ENCODE measurements at places on chromosomes 12 and 14.

GRCh38 chr12:11748903-11749302 lies 99.4 kb downstream of the ETV6 start:
- no peak for DNase-seq

GRCh38 chr12:132355742-132356681 lies 26.6 kb upstream of the GALNT9 start:
- DNase-seq, result no peak

DNA sequence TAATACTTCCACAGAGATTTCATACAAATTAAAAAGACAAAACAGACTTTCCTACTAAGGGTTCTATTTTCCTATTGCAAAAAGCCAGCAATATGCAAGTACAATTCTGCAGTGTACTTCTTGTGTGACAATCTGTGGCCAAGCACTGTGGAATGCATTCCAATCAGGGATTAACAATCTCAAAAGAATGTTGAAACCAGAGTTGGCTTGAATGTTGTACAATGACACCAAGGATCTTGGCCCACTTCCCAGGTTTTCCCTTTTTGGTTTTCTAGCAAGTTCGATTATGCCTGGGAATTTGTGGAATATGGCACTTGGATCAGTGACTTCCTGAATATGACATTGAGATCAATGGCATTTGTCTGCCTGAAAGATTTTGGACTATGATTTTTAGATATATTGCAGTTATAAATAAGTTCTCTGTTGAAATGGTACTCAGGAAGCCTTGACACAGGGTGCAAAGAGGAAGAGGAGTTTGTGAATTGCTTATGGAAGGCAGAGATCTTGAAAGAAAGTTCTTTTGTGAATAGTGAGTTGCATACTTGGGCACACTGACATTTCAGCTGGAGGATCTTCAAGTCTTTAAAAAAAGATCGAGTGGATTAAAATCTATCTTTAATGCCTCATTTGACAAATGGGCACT lies 81.4 kb upstream of the FERMT2 start:
- DNase-seq, result no peak

- no peak for DNase-seq
Observed at GRCh38 chr14:106422066-106422465, 895.7 kb downstream of the TMEM121 start.

DNA sequence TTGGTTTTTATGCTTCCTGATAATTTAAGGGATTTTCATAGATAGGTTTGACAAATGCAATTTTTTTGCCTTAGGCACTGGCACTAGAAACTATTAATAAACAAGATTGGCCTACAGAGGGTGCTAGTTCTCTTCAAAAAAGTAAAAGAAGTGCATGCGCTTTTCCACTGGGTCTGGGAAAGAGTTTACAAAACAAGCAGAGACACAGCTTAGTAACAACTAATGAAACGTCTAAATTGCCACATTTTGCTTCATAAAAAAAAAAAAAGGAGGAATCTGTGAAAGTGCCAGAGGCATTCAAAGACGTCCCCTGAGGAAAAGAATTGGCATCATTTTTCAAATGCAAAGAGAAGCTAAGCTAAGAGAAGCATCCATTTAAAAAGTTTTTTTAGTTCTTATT lies 58.3 kb upstream of the EEA1 start:
- DNase-seq, result no peak

DNA sequence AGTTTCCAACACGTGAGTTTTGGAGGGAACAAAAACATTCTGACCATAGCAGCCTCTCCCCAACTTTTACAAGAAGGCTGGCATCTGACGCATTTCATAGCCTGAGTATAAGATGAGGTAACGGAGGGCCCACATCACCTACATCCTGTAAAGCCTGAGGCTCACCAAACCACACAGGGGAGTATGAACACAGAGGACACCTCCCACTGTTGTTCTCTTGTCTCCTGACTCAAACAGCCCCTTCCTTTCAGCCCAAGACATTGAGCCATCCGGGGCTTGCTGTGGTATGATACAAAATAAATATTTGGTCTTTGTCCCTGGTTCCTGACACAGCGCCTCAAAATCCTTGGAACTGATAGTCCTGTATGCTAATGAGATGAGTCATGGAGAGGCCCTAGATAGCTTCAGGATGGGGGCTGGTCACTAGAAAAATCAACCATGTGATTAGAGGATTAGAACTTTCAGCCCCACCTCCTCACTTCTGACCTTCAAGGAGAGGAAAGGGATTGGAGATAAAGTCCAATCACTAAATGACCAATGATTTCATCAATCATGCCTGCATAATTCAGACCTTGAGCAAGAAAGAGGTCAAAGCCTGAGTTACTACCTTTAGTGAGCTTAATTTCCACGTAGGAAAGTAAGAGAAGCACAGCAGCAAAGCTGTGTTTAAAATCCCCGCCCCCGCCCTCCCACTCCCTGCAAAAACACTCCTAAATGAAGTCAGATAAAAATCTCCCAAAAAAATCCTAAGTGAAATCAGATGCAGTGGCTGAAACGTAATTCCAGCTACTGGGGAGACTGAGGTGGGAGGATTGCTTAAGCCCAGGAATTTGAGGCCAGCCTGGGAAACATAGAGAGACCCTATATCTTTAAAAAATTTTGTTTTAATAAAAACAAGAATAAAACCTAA lies 236.4 kb downstream of the PCNX1 start:
- no peak for DNase-seq

GRCh38 chr12:2779281-2779680 lies 15.5 kb upstream of the FKBP4 start:
- DNase-seq, result no peak

- no peak for DNase-seq
Observed at GRCh38 chr12:54418441-54419087, 502 bp downstream of the ITGA5 start.

DNA sequence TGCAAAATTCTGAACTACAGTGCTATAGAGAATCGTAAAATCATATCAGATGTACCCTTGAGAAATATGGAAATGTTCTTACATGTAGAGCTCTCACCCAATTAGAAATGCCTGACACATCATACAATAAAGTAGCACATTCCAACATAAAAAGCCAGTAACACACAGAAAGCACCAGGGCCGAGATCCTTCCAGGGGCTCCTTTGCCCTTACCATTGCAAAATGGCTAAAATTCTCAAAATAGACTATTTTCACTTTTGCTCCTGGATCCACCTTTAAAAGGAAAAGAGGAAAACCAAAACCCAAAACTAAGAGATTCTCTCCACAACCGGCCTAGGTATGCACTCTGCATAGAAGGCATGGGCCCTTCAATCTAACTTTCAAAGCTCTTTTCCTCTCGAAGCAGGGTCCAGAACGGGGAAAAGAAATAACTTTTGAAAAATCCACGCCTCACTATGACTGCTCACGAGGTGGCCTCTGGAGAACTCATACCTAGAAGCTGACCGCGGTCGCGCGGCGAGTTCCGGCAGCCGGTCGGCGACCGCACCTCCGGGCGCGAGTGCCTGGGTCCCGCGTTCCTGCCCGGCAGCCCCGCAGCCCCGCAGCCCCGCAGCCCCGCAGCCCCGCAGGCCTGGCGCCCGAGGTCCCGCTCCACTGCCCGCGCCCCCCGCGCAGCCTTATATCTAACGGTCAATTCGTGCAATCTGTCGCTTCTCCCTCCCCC lies 2.7 kb downstream of the OTX2 start:
- DNase-seq, result no peak

- DNase-seq, result no peak
Observed at GRCh38 chr12:112283546-112283945, 98.7 kb downstream of the HECTD4 start.

DNA sequence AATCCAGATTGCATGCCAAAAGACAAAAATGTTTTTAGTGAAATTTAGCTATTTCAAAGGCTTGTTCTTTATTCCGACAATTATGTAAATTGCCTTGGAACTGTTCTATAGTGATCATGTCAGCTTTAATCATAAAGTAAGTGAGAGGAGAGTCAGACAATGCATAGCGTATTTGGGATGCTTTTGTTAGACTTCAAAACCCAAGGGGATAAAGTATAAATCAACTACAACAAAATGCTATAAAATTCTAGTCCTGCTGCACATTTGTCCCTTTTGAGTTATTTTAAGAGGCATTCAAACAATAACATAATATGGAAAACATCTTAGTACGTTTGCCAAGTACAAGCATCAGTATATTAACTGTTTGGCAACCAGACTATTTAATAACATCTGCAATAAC lies 11.3 kb downstream of the RTRAF start:
- DNase-seq, result no peak
